HCT116 (cell line): ENCODE measurements at places on chromosomes 3 and 15. TPM values are rescaled to one million over a fixed set of nuclear protein-coding genes. Genes with fewer than 3 reads are reported as not detected.
A peak's percentile ranks its signal among the peaks of the same experiment; 100 is the strongest.

SYNPR gene
- not detected for total RNA-seq

- peak; percentile 24 for DNase-seq
These were observed 8.8 kb downstream of the STOML1 start for GRCh38 chr15:73983211-73983727.

- DNase-seq: no peak
These were observed 3.8 kb downstream of the NCEH1 start for GRCh38 chr3:172707030-172707429.

DNA sequence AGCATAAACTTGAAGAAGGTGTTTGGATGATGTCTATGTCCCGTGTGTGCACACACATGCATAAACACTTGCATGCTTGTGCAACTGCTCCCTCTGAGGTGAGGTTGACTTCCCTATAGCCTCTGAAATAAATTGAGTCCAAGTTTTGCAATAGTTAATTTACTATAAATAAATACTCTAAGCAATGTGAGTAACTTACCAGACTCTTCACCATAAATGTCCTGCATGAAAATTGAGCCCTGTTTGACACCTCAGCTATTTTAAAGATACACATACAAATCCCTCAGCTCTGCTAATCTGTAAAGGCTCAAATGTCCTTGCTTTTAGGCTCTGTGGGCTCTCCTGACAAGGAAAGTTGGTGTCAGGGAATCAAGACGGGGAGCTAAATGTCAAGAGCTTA, 37.1 kb downstream of the GJD2 start:
- DNase-seq: no peak

DNA sequence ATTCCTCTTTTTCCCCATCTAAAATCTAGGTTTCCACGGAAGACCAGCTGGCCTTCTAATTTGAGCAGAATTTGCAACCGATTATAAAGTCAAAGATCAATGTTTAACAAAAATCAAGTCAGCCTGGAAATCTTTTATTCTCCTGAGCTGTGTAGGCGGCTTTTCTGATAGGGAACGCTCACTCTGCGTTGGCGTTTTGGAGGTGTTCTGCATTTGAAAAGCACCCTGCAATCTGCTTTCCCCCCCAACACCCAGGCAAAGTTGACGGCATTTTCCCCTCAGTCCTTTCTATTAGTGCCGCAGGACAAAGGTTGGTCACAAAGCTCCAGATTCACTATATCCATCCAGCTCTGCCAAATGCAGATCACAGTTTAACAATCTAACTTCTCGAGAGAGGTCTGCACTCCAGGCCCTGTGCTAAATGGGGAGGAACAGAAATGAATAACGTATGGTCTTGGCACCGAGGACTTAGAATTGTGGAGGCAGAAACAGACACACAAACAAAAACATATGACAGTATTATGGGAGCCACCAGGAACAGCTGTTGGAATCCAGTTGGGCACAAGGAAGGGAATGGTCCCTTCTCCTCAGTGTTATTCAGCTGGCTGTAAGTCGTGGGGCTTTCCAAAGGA, 50.4 kb upstream of the LARS2 start:
- no peak for DNase-seq
